ENCODE measurements at places on chromosomes 2 and 18.

- no peak for DNase-seq
Observed at GRCh38 chr18:50194631-50195532, at the start of gene MYO5B. MYO5B (minus strand) TSS chr18:50195147; CDS start chr18:50194793, 354 bp downstream.

GRCh38 chr2:237604960-237605359 lies 14.4 kb upstream of the RAB17 start:
- no peak for DNase-seq

DNA sequence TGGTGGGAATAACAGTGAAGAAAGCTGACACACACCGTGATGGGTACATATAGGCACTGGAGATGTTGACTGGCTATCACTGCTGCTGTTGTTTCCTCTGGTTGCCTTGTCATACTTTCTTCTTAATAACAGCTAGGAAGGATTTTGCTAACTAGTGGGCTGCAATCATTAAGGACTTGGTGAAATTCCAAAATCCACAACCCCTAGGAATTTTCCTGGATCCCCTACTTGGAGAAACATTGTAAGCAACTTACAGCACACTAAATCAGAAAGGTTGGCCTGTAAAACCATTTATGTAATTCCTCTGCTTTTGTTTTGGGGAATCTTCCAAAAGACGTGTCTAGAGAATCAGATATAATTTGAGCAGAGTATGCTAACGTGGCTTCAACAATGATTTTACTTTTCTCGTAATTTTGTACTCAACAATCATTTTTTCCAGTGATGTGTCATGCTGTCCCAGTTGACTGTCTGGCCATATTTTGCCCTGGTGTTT lies 8.0 kb upstream of the COL3A1 start:
- DNase-seq, result no peak

GRCh38 chr2:68190991-68191731 lies 33.5 kb downstream of the PNO1 start:
- peak; percentile 29 for DNase-seq

GRCh38 chr18:3279201-3280185 lies 17.6 kb downstream of the MYL12B start:
- no peak for DNase-seq

DNA sequence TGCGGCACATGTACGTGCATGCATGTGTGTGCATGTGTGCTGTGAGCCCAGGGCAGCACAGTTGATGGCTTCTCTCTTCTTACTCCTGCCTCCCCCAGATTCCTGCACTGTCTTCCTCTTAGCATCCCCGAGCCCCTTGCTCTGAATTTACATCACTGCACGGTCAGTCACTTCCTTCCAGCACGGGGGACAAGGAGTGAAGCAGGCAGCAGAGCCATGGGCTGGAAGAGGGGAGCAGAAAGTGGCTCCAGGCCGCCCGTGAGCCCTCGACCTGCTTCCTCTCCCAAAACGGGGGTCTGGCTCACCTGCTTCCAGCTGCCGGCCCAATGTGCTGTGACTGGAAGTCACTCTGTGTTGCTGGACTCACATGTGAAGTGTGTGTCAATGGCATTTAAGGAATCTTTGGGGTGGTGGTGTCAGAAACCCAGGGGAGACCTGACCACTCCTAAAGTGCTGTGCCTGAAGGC lies 106.1 kb downstream of the FAM210A start:
- no peak for DNase-seq

All from CD4-positive, alpha-beta T cell treated with Interleukin-4 for 4 hours (primary cell).